ENCODE measurements at places on chromosomes 3 and 15. TPM values are rescaled to one million over a fixed set of nuclear protein-coding genes. Genes with fewer than 3 reads are reported as not detected.

DNA sequence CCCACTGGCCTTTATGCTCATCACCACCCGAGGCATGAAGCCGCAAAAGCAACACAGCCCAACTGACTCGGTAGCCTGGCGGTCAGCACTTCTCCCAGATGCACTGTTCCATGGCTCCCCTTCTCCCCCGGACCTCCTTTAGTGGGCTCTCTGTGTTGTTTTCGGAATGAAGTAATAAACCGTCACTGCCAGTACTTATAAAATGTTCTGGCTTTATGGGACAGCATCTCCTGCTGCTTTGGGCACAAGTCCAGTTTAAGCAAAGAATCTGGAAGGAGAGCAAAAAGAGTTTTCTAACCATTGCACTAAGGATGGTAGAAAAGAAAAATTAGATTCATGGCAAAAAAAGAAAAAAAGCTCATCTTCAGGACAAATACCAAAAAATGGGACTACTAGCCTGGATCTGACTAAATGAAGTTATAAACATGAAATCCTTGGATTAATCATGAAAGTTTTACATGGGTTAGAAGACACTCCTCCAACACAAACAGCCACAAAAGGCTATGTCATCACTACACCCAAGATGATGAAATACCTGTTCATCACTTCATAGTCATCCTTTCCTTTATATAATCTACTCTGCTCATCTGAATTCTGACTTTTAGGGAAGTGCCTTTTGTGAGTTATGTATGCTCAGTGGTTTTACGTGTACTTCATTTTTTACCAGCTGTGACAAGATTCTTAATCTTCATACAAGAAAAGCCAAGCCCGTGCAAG is 89.5 kb upstream of the UBE2E2 start:
- no peaks in the 10 kb centered on the region for H3K27me3 ChIP-seq
- H3K36me3 ChIP-seq = no peaks in the 10 kb centered on the region
- peaks cover 13% of the 10 kb centered on the region for H3K4me1 ChIP-seq
- H3K27ac ChIP-seq = no peak overlapping the region

DNA sequence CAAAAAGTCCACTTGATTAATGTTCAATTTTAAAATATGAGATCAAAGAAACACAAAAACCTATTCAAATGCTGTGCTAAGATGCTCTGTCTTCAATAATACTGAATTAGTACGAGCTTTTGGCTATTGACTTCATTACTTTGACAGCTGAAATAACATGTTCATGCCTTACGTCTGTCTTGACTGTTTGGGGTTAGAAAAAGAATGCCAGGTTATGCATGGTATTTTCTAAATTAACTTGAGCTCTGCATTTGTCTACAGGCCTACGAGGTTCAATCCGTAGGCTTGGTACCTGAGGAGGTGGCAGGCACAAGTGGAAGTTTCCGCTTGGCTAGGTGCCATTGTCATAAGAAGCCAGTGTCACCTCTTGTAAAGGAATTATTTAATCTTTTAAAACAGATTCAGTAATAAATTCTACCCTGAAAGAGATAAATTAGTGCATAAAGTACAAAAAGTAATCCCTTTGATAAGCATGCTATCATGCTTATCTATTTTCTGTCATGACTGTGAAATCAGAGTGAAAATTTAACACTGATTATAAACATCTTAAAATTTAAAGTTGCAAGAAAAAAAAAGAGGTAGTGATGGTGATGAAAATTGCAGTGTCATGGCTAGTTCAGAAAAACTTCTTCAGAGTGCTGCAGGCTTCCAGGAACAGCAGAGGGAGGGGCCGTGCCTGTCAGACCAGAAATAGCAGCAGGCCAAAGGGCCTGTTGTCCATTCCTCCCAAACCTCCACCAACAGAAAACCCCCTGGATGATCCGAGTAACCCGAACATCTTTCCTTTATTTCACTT is 115.7 kb downstream of the ARRDC4 start:
- DNase-seq = no peak
- H3K36me3 ChIP-seq = no peaks in the 10 kb centered on the region
- H3K4me3 ChIP-seq = no peak overlapping the region
- H3K4me1 ChIP-seq = peaks cover 12% of the 10 kb centered on the region
- H3K27ac ChIP-seq = no peak overlapping the region
- H3K27me3 ChIP-seq = no peaks in the 10 kb centered on the region

The LMAN1L gene
- not detected for total RNA-seq

The ACKR2 gene
- 0.41 TPM for total RNA-seq

The MUC20 gene
- 0.57 TPM for total RNA-seq
